ENCODE measurements at places on chromosomes 7 and 10. TPM values are rescaled to one million over a fixed set of nuclear protein-coding genes. Genes with fewer than 3 reads are reported as not detected.

ZNF365 gene
- 19.8 TPM for total RNA-seq

ADAMTS14 gene
- total RNA-seq, result 0.23 TPM

SAMD9L gene
- 4.4 TPM for total RNA-seq

GPR146 gene
- total RNA-seq, result 3.2 TPM

TCAF1 gene
- total RNA-seq, result 180 TPM

CPA4 gene
- 1.4 TPM for total RNA-seq

LDB3 gene
- not detected for total RNA-seq

CC2D2B gene
- 3.5 TPM for total RNA-seq
